Hematopoietic multipotent progenitor cell treated with erythropoietin and hydrocortisone succinate and interleukin-3 and kit ligand, for 4 days (in vitro differentiated cells): ENCODE measurements at places on chromosomes 7 and 10.
A peak's percentile ranks its signal among the peaks of the same experiment; 100 is the strongest.

DNA sequence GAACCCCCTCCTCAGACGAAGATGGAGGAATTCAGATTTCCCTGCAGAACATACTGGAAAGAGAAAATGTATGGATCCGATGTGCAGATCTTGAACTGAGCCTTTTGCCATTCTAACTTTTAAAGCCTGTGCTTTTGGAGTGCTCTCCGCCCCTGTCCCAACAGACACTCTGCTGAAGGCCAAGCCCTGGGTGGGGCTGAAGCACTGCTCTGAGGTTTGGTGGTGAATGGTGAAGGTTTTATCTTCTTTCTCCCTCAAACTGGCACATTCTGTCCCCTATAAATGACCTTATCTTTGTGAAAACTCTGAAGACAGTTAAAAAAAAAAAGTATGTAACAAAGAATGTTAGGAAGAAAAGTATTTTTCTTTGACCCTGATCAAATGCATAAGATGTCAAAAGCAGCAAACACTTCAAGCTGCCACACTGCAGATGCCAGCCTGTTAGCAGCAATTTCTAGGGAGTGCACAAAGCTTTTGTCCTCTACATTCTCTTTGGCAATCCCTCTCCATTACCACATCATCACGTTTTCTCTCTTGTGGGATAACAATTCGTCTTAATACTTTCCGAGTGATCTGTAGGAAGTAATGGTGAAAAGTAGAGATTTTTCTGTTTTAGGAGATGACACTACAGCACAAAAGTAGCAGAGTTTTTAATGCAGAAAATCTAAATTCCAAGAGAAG is 137.3 kb upstream of the CCDC6 start:
- peak; percentile 92 for DNase-seq

GRCh38 chr7:31948029-31948428 is 122.2 kb downstream of the PDE1C start:
- no peak for DNase-seq

- no peak for DNase-seq
Observed at GRCh38 chr10:96670786-96671185, 49.5 kb downstream of the PIK3AP1 start.

- DNase-seq = no peak
Observed at GRCh38 chr7:159066816-159067575, 77.7 kb downstream of the VIPR2 start.

DNA sequence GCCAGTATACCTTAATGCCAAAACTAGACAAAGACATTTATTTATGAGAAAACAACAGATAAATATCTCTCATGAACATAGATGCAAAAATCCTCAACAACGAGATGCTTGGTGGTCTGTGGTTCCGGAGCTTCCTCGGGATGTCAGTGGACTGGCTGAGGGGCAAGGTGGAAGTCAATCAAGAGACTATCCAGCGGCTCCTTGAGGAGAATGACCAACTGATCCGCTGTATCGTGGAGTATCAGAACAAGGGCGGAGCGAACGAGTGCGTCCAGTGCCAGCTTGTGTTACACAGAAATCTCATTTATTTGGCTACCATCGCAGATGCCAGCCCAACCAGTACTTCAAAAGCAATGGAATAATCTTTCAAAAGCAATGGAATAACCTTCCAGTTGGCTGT is 60.0 kb upstream of the PARD3 start:
- DNase-seq = no peak

DNA sequence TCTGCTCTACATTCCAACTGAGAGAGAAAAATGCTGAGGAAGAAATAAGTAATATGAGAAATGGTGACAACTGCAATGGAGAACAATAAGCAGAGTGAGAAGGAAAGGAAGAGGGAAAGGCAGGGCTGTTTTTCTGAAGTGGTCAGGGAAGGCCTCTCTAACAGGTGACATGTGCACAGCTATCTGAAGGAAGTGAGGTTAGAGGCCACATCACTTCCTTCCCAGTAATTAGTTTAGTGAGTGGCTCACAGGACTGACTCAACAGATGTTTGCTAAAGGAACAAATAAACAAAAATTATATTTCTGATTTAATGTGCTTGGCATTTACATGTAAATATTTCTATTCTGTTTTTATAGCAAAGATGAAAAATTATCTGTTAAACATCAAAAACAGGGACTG is 77.9 kb downstream of the ARHGAP21 start:
- peak; percentile 27 for DNase-seq

DNA sequence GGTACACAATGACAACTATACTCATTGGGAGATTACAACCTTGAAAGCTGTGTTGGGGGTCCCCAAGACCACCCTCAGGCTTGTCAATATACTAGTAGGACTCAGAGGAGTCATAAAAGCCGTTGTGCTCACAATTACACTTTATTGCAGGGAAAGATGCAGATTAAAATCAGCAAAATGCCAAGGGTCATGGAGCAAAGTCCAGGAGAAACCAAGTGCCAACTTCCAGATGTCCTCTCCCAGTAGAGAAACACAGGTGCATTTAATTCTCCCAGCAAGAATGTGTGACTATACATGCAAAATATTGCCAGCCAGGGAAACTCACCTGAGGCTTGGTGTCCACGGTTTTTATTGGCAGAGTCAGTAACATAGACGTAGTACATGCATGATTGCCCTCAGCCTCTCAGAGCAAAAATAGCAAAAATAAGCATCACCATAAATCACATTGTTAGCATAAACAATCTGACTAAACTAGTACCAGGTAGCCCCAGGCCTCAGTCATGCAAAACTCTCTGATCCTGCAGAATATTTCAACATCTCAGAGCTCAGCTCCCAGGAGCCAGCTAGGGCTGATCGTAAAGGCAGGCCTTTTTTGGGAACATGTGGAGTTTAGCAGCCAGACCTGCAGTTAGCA is 50.7 kb downstream of the VIM start:
- DNase-seq = no peak

DNA sequence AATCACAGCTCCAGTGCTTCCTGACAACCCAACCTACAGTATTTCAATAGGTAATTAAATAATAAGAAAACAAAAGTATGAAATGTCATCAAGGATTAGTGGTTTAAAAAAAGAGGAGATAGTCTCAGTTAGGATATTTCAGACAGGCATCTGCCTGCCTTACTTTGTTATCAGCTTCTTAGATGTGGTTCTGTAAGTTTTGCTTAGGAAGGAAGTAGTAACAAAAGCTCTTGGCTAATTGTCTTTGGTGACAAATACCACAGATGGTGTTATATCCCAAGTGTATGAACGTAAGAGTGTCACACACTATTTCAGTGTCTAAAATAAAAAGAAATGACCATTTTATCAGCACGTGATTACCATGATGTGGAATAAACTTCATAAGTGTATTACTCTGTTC is 9.8 kb upstream of the ACTA2 start:
- DNase-seq = peak; percentile 60

DNA sequence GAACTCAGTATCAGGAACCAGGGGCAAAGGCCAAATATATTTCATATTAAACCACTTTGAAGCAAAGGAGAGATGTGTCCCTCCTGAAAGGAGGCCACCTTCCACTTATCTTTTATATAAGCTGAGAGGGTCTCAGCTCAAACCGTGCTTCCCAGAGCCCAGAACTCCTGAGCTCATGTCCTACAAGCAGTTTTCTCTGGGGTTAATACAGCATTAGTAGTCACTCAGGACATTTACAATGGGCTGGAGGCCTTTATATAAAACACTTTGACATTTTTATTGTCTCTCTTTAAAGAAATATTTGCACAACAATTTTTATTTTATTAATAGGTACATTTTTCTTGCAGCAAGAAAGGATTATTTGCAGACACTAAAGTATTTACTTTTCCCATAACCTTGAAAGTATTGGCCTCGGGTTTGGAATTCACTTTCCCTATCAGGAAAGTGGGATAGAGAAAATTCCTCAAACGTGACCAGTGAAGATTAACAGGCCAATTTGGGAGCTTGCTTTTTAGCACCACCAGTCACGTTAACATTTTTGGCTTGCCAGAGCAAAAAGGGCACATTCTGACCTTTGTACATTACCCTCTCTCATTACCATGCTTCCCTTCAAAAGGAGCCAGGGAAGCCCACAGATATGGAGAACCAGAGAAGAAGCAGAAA is 464.9 kb upstream of the NRP1 start:
- DNase-seq = no peak
